ENCODE measurements at places on chromosomes 6 and 20.

DNA sequence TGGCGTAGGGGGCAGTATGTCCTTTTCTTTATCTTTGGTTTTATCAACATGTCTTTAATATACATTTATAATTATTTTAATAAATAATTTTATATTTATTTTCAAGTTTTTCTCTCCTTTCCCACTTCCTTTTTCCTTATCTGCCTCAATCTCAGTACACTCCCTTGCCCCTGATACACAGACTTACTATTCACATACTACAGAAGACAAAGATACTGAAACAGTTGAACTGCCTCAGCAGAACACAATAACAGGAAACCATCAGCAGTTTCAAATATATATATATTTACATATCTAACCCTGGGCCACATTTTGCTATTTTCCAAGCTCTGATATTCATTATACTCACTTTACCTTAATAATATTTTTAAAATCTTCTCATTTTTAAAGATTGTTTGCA, 19.8 kb downstream of the IBTK start:
- DNase-seq, result no peak
- H3K36me3 ChIP-seq, result peaks cover 3% of the 10 kb centered on the region
- no peak overlapping the region for H3K27ac ChIP-seq
- no peak overlapping the region for H3K4me3 ChIP-seq
- no peaks in the 10 kb centered on the region for H3K4me1 ChIP-seq

DNA sequence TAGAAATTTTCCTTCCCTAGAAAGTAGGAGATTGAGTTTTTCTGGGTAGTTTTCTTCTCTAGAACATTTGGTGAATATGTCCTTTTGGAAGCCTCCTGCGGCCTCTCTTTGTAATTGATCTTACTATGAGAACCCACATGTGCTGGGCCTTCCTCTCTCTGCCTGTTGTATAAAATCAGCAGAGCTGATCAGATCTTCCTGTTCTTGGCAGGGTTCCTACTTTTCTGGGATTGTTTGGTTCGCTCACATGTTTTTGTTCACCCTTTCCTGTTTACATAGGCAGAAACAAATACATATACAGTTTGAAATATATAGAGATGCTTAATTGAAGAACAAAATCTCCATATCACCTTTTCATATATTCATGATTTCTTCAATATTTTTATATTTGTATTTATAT, 57.8 kb downstream of the IL22RA2 start:
- no peak overlapping the region for H3K4me3 ChIP-seq
- H3K4me1 ChIP-seq, result peaks cover 3% of the 10 kb centered on the region
- H3K27ac ChIP-seq, result no peak overlapping the region
- H3K36me3 ChIP-seq, result no peaks in the 10 kb centered on the region

DNA sequence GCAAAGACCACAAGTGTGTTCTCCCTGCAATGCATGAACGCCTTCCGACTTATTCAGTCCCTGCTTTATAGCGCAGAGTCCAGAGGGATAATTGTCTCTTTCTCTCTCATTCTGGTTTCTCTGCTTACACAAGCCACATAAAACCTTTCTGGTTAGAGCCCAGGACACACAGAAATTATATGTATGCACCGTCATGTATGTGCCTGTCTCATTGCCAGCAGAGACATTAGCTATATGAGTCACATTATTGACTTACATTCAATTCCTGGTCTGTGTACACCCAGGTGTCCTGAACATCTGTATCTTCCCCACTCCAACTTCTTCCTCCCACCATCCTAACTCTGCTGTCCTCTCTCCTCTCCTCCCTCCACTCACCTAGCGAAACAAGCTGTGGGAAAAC, 44.0 kb downstream of the LRFN2 start:
- H3K27me3 ChIP-seq, result no peaks in the 10 kb centered on the region
- no peak for DNase-seq
- no peaks in the 10 kb centered on the region for H3K4me1 ChIP-seq

DNA sequence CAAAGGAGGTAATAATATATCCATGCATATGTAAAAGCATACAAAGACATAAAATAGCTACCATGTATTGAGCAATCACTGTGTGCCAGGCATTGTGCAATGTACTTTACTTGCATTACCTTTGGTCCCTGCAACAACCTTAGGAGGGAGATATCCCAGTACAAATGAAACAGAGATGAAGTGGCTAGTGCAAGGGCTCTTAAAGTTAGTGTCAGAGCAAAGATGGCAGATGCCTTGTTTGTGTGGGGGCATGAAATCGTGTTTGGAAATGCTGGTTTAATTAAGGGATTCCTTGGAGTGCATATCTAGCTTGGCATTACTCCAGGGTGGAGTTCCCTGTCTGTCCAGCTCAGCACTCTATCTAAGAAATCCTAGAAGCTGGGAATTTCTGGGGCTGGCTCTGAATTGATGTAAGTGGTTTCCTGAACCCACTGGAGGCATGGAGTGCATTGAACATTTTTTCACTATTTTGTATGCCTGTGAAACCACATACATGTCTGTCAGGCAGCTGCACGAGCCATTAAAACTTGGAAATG, 9.8 kb downstream of the PAQR8 start:
- H3K27ac ChIP-seq, result no peak overlapping the region

GRCh38 chr6:107059606-107060005, 31.6 kb downstream of the MTRES1 start:
- H3K27me3 ChIP-seq, result no peaks in the 10 kb centered on the region
- DNase-seq, result no peak
- H3K36me3 ChIP-seq, result no peaks in the 10 kb centered on the region
- H3K4me3 ChIP-seq, result no peak overlapping the region

GRCh38 chr6:55604021-55604420, 25.0 kb upstream of the HMGCLL1 start:
- no peak overlapping the region for H3K4me3 ChIP-seq
- DNase-seq, result no peak
- no peaks in the 10 kb centered on the region for H3K4me1 ChIP-seq
- no peaks in the 10 kb centered on the region for H3K27me3 ChIP-seq

DNA sequence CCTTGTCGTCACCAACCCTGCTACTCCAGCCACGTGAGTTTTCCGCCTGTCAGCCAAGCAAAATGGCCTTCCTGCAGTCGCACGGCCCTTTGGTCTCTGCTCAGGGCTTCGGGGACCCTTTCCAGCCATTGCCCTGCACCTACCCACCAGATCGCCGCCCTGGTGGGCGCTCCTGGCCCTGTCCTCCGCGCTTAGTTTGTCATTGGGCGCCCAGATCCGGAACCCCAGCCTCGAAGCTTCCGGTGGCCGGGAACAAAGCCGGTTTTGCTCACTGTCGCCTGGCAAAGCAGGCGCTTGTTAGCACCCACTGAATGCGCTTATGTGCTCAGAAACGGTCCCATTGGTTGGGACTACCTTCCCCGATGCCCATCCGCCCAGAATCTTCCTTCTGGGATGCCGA, 536 bp downstream of the ZFP57 start:
- H3K27ac ChIP-seq, result no peak overlapping the region
- no peaks in the 10 kb centered on the region for H3K36me3 ChIP-seq
- peaks cover 3% of the 10 kb centered on the region for H3K27me3 ChIP-seq
- no peak for DNase-seq
- no peaks in the 10 kb centered on the region for H3K4me1 ChIP-seq
- no peak overlapping the region for H3K4me3 ChIP-seq

DNA sequence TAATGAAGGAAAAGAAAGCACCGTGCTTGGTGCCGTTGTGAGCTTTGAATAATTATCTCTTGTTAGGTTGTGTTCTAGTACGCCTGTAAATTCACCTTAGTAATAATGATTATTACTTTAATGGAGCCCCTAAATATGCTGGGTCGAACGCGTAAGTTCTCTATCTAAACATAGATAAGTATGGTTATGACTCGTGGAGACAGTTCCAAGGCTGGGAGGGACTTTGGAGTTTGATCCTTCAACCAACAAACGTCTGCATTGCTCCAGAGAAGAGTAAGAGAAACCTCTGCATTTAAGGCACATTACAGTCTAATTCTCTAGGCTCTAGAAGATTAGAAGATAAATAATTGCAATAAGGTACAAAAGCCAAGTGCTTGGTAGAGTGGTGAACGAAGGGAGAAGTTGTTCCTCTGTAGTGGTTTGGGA, 514 bp downstream of the ACOT13 start:
- no peak for DNase-seq
- H3K27ac ChIP-seq, result peak overlapping the region; percentile 75
- H3K4me3 ChIP-seq, result peak overlapping the region; percentile 74
- H3K36me3 ChIP-seq, result peaks cover 16% of the 10 kb centered on the region

DNA sequence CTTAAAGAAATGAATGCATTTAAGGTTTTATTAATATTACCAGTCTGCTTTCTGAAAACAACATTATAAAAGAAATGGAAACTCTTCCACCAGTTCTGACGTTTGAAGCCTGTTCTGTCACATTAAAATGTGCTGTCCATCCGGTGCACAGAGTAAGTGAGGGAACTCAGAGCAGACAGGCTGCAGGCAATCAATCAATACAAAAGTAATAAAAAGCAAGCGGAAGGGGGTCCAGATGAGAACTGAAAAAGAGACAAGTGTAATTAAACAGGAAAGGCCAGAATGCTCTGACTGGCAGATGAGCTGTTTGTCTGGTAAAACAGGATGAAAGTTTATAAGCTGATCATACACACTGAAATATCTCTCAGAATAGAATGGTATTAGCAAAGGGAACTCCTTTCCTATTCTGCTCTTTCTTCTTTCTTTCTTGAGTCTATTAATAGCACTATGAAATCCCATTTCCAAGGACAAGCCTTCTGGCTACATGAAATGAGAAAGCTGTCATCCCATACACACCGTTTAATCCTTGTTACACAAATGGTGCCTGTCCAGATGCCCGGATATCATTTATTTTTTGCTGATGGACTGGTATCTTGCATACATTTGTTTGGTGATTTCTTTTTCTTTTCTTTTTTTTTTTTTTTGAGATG, 94.3 kb downstream of the RAMACL start:
- H3K27me3 ChIP-seq, result no peaks in the 10 kb centered on the region
- no peak for DNase-seq

- H3K4me1 ChIP-seq, result peaks cover 35% of the 10 kb centered on the region
- peak within 1 kb of the TSS; percentile 85 for H3K4me3 ChIP-seq
- peak; percentile 90 for DNase-seq
- no peaks in the 10 kb centered on the region for H3K27me3 ChIP-seq
- H3K36me3 ChIP-seq, result no peaks in the 10 kb centered on the region
Measured at GRCh38 chr6:391559-392440, at the start of gene IRF4. Gene IRF4, plus strand, starts transcription at chr6:391752. Its CDS starts 1,401 bp downstream, at chr6:393153.

GRCh38 chr6:124963831-124964763, 1.9 kb downstream of the RNF217 start:
- no peaks in the 10 kb centered on the region for H3K27me3 ChIP-seq
- peaks cover 2% of the 10 kb centered on the region for H3K4me1 ChIP-seq
- no peak for DNase-seq
- H3K4me3 ChIP-seq, result no peak overlapping the region
- no peaks in the 10 kb centered on the region for H3K36me3 ChIP-seq

GRCh38 chr6:15980801-15981200, 148.1 kb upstream of the MYLIP start:
- H3K36me3 ChIP-seq, result no peaks in the 10 kb centered on the region
- H3K27me3 ChIP-seq, result peaks cover 5% of the 10 kb centered on the region
- H3K4me1 ChIP-seq, result no peaks in the 10 kb centered on the region
- no peak overlapping the region for H3K4me3 ChIP-seq

- DNase-seq, result no peak
- H3K27me3 ChIP-seq, result no peaks in the 10 kb centered on the region
- peaks cover 83% of the 10 kb centered on the region for H3K4me1 ChIP-seq
- H3K27ac ChIP-seq, result peak overlapping the region; percentile 18
Measured at GRCh38 chr20:51535075-51535386, 7.5 kb downstream of the NFATC2 start.

GRCh38 chr6:45724511-45724910, 291.1 kb downstream of the CLIC5 start:
- no peaks in the 10 kb centered on the region for H3K4me1 ChIP-seq
- no peak overlapping the region for H3K4me3 ChIP-seq

DNA sequence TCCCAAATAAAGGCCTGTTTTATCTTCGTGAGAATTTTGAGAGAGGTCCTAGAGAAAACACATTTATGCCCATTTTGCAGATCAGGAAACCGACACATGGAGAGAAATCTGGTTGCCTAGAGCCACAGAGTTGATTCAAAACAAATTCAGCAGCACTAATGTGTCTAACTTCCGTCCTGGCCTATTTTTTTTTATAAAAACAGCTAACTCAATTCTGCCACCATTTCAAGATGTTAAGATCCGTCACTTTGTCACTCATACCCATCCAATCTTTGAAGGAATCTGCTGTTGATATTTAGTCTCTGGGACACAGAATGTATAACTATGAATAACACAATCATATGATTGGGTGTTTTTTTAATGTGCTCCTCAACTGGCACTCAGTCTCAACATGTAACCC, 611.1 kb upstream of the ARID1B start:
- H3K27me3 ChIP-seq, result no peaks in the 10 kb centered on the region
- no peak overlapping the region for H3K27ac ChIP-seq
- H3K36me3 ChIP-seq, result no peaks in the 10 kb centered on the region
- no peak for DNase-seq

GRCh38 chr6:160226118-160226591, 32.5 kb downstream of the SLC22A2 start:
- DNase-seq, result no peak
- H3K27ac ChIP-seq, result no peak overlapping the region
- H3K27me3 ChIP-seq, result no peaks in the 10 kb centered on the region
- no peaks in the 10 kb centered on the region for H3K4me1 ChIP-seq
- H3K4me3 ChIP-seq, result no peak overlapping the region
- no peaks in the 10 kb centered on the region for H3K36me3 ChIP-seq

GRCh38 chr20:50874758-50875665, 56.2 kb downstream of the ADNP start:
- no peak for DNase-seq
- H3K27me3 ChIP-seq, result no peaks in the 10 kb centered on the region
- no peaks in the 10 kb centered on the region for H3K36me3 ChIP-seq
- no peak overlapping the region for H3K4me3 ChIP-seq
- H3K27ac ChIP-seq, result no peak overlapping the region

- no peak overlapping the region for H3K4me3 ChIP-seq
- no peaks in the 10 kb centered on the region for H3K4me1 ChIP-seq
- H3K27ac ChIP-seq, result no peak overlapping the region
- H3K27me3 ChIP-seq, result no peaks in the 10 kb centered on the region
Measured at GRCh38 chr6:113893866-113894265, 36.7 kb downstream of the MARCKS start.

DNA sequence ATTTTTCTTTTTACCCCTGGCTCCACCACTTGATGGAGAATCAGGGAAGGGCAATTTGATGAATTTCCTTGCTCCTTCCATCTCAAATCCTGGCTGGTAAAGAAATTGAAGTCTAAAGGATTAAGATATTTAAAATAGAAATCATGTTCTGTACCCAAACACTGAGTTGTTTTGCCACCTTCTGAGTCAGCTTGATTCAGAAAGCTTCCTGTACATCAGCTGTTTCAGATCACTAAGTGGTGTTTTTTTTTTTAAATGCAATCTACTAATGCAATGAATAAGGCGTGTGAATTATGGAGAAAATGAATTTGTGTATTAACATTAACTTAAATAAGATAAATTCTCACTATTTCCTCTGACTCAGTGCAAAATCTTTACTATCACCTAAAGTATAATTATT, 11.5 kb upstream of the POPDC3 start:
- H3K27me3 ChIP-seq, result no peaks in the 10 kb centered on the region
- no peaks in the 10 kb centered on the region for H3K4me1 ChIP-seq
- no peak for DNase-seq
- no peak overlapping the region for H3K4me3 ChIP-seq
- no peaks in the 10 kb centered on the region for H3K36me3 ChIP-seq

GRCh38 chr20:53736122-53736756, 142.6 kb upstream of the ZNF217 start:
- H3K4me1 ChIP-seq, result peaks cover 57% of the 10 kb centered on the region
- no peak for DNase-seq
- no peaks in the 10 kb centered on the region for H3K36me3 ChIP-seq
- no peak overlapping the region for H3K4me3 ChIP-seq
- peak overlapping the region; percentile 79 for H3K27ac ChIP-seq
- no peaks in the 10 kb centered on the region for H3K27me3 ChIP-seq
